ENCODE measurements at places on chromosomes 1 and 21. TPM values are rescaled to one million over a fixed set of nuclear protein-coding genes. Genes with fewer than 3 reads are reported as not detected.

S100A12 gene
- not detected for total RNA-seq

NLRP3 gene
- 8.9 TPM for total RNA-seq

ANKRD34A gene
- 1.1 TPM for total RNA-seq

MARK1 gene
- 11.9 TPM for total RNA-seq

- no peak for DNase-seq
Observed at GRCh38 chr21:38958940-38959691, 153.4 kb downstream of the ETS2 start.

DNA sequence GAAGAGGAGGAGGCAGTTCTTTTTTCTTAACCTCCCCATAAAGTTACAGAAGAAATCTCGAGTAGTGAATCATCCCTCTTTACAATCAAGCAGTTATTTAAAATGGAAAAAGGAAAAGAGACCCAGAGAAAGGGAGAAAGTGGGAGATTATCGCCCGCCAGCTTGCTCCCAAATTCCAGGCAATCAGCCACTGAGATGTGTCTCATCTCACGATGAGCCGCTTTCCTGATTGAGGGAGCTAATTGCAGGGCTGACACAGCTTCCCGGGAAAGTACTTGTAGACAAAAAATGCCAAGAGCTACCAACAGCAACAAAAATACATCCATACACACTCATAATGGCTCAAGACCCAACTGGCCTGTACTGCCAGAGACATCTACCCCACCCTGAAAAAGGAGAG is 191.6 kb upstream of the ZC3H12A start:
- DNase-seq: no peak

- no peak for DNase-seq
Observed at GRCh38 chr1:202230939-202231645, 37.5 kb downstream of the LGR6 start.

GRCh38 chr1:44649788-44650158 is 24.5 kb downstream of the TMEM53 start:
- DNase-seq: no peak

- DNase-seq: no peak
Observed at GRCh38 chr1:192601567-192601966, 26.0 kb downstream of the RGS1 start.

DNA sequence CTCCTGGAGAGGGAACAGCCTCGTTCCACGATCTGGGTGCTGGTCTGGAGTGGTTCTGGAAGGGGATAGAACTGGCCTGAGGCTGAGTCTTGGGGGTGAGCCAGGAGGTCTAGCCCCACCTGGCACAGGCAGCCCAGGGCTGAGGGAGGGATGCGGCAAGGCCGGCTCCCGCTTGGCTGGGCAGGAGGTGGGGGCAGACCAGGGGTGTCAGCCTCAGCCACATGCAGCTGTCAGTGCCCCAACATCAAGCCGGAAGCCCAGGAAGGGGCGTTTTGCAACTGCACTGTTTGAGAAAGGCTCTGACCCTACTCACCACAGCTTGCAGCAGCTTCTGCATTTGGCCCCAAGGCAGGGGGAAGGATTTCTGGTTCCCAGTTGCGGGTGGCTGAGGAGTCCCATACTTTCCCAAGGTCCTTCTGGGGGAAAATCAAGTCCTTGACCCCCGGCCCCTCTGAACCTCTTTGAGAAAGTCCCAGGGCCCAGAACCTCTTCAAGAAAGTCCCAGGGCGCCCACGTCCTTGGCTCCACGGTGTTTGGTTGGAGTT is 2.0 kb downstream of the EFHD2 start:
- no peak for DNase-seq

- no peak for DNase-seq
Observed at GRCh38 chr1:215986401-215986800, 419.3 kb downstream of the KCTD3 start.

GRCh38 chr1:38529391-38529790 is 330.2 kb downstream of the RRAGC start:
- no peak for DNase-seq

GRCh38 chr1:25008192-25008485 is 78.1 kb upstream of the RUNX3 start:
- no peak for DNase-seq

- no peak for DNase-seq
Observed at GRCh38 chr1:44652445-44653106, 21.7 kb downstream of the TMEM53 start.

GRCh38 chr1:226654668-226655055 is 84.4 kb downstream of the ITPKB start:
- no peak for DNase-seq

- no peak for DNase-seq
Observed at GRCh38 chr1:38330799-38331198, 284.2 kb upstream of the POU3F1 start.

DNA sequence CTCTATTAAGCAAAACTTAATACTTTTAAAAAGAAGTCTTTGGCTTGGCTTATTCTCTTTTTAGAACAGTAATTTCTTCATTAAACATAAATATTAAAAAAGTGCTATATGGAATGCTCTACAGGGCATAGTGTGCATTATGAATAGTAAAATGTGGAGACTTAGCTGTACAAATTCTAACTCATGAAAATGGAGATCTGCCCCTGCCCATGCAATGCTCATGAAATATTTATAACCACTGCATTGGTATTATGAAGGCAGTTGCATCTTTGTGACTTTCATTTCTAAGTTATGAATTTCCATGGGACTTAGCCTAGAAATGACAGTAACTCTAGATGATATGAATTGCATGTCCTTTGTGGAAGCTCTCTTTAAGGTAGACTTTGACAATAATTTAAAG is 586.0 kb downstream of the PTBP2 start:
- no peak for DNase-seq
